ENCODE measurements at places on chromosomes 2 and 18.

DNA sequence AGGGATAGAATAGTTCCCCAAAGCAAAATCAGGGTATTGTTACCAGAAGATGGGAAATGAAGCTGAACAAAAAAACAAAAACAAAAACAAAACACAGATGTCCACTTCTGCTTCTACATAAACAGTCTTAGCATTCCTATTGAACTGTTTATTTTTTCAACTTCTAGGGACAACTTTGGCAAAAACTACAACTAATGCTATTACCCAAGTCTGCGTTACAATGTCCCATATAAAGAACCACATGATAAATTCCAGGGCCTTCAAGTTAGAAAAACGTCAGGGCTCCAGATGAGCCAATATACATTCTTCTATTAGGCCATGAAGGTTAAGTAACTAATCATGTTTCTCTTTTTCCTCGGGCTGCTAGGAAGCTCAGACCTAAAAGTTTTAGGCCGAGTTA lies 16.9 kb downstream of the PID1 start:
- DNase-seq: no peak

DNA sequence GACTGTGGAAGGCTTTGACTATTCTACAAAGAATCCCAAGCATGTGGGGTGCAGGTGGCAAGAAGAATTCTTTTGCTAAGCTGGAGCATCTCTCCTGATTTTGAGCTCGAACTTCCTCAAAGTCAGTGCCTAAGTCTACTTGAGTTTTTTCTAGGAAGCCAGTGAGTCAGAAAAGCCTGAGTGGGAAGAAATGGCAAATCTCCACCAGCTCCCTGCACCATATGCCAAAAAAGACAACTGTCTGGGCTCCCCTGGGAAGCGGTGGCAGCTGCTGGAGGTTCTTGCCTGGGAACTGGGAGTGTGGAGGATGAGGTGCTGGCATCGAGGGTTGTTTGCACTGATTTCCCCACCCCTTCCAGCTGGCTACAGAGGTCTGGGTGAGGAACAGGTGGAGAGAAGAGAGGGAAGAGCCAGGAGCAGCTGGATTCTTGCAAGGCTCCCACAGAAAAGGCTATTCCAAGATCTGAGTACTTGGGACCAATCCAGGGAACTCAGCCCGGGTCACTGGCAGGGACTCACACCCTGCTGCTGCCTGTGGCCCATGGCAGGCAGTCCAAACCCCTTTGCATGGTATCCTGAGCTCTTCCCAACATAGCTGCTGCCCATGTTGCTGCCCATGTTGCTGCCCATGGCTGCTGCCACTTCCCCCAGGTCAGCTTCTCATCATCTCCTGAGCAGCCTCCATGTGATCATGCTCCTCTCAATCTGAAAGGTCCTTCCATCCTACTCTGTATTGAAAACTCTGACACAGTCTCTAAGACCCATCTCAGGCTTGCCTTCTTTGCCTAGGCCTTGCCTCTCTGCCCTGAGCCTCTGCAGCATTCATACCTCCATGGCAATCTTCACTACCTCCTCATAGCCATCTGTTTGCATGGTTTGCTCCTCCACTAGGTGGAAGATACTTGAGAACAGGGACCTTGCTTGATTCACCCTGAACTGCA lies 128.3 kb upstream of the SPATS2L start:
- no peak for DNase-seq

GRCh38 chr2:235598026-235598425 lies 104.2 kb downstream of the AGAP1 start:
- no peak for DNase-seq

DNA sequence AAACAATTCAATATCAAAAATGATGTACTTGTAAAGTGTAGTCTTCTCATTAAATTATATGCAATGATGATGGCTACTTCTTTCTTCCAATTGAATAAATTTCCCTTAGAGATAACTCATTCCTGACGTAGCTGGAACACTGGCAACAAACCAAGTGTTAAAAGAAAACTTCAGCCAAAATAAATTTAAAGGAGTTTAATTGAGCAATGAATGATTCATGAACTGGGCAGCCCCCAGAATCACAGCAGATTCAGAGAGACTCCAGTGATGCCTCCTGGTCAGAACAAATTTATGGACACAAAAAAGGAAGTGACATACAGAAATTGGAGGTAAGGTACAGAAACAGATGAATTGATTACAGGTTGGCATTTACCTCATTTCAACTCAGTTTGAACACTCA lies 276.5 kb downstream of the DSC3 start:
- no peak for DNase-seq

DNA sequence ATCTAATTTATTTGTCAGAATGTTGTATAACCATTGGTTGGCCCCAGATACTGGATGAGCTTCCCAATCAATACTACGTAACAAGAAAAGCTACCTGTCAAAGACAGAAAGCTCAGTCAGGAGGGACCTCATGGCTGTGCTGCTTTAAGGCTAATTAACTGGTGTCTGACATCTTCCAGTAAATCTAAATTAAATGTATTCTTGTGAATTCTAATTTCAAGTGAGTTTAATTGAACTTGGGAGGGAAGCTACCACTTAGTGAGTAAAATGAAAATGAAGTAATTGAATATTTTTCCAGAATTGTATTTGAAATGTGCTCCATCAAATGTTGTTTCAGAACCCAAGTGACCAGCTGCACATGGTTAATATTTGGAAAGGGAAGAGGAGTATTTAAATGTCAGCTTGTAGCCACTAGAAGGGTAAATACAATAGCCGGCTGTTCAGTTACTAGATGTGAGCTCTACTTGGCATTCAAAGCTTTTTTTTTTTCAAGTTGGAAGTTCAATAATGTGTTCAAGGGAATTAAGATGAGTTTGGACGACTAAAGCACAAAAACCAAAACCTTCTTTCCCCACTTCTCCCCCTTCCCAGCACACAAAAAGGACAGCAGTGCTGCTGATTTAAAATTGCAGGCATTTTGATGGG lies 62.0 kb downstream of the GPR39 start:
- no peak for DNase-seq

DNA sequence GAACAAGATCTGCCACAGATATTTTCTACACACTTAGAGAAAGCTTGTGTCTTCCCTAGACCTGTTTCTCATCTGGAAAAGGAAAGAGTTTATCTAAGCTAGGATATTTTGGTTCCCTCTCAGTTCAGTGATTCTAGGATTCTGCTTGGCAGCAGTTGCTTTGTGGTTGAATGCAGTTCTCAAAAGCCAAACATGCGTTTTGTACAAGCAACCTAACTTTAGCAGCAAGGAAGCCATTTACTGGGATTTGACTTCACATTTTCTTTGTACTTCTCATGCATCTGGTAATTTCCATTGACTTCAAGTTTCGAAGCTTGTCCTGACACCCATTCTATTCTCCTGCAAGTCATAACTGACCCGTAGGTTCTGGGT lies 33.3 kb downstream of the VSNL1 start:
- DNase-seq: no peak

GRCh38 chr2:96684883-96685576 lies 42.5 kb downstream of the FER1L5 start:
- no peak for DNase-seq

GRCh38 chr2:3827673-3828575 lies 124.5 kb downstream of the DCDC2C start:
- DNase-seq: no peak

DNA sequence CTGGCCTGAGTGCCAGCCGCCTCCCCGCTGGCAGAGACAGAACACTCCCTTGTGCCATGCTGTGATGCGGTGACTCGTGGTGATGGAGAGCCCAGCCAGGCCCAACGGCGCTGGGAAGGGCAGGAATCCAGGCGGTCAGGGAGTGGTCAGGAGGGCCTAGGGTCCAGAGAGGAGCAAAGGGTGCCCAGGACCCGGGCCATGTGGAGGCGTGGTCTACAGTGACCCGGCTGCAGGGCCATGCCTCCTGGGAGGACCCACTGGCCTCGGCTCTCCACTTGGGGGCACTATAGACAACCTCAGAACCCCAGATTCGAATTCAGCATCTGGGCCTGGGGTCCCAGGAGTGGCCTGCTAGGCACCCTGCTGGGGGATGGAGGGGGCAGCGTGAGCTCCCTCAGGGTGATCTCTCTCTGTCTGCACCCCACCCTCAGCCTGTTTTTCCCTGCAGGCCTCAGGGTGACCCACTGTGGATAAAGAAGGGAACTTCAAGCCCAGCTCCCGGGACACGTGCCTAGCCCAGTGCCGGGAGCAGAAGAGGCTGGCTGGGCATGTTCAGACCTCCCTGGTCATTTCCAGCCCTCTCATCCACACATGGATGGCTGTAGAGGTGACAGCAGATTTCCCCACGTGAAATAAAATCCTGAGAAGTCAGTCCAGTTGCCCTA lies 13.0 kb downstream of the AMER3 start:
- DNase-seq: no peak

- DNase-seq: no peak
Measured at GRCh38 chr2:201833781-201834180, 27.4 kb downstream of the CDK15 start.

DNA sequence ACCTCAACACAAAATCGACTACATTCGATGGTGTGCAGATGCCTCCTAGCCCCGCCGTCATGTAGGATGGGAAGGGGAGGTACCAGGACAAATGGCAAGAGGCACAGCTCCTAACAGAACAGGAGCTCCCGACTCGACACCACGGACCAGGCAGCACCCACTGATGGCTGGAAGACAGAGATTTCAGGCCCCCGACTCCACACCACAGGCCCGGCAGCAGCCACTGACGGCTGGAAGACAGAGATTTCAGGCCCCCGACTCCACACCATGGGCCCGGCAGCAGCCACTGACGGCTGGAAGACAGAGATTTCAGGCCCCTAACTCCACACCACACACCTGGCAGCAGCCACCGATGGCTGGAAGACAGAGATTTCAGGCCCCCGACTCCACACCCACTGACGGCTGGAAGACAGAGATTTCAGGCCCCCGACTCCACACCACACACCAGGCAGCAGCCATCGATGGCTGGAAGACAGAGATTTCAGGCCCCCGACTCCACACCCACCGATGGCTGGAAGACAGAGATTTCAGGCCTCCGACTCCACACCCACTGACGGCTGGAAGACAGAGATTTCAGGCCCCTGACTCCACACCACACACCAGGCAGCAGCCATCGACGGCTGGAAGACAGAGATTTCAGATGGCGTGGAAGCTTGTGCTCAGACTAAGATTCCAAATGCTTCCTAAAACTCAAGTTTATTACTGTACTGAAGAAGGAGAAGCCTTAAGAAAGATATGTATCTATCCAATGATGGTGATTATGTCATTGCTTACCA lies 135.5 kb downstream of the EIPR1 start:
- no peak for DNase-seq

DNA sequence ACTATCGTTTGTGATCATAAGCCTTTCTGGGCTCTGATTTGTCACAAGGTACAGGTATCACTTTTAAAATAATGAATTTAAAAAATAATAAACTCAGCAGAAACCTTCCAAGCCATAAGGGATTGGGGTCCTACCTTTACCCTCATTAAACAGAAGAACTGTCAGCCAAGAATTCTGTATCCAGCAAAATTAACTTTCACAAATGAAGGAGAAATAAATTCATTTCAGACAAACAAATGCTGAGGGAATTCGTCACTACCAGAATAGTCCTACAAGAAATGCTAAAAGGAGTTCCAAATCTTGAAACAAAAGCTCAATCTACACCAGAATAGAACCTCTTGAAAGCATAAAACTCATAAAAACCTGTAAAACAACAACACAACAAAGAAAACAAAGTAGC lies 25.7 kb downstream of the L3MBTL4 start:
- DNase-seq: no peak

GRCh38 chr2:186984481-186984880 lies 135.5 kb upstream of the ZSWIM2 start:
- no peak for DNase-seq

DNA sequence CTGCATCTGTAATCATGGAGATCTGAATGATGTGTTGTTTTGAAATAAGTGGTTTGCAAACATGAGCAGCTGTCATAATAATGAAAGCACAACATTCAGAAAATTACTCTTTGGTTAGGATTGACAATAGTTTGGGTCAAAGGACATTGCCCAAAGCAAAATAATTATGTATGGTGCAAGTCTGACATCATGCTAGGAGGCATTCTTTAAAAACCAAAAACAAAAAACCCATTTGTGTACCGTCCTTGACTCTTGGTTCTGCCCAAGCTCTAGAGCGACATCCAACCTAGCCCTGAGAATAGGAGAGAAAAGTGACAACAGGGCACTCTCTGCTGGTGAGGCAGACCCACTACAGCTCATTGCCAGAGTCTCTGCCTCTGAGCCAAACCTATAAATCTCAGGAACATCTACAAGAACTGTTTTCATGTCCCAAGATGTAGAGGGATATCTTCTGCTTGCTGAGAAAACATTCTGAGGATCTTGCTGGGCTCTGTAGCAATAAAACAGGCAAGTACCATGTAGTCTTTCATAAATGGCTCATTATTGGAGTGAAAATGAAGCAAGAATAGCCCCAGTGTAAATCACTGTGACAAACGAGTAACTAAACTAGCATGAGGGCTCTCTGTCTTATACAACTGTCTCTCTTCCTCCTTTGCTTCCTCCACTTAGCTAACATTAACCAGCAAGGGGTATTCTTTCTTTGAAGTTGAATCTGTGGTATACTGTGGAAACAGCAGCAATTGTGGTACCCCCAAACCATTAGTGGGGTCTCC lies 266.8 kb upstream of the CXCR4 start:
- DNase-seq: no peak

DNA sequence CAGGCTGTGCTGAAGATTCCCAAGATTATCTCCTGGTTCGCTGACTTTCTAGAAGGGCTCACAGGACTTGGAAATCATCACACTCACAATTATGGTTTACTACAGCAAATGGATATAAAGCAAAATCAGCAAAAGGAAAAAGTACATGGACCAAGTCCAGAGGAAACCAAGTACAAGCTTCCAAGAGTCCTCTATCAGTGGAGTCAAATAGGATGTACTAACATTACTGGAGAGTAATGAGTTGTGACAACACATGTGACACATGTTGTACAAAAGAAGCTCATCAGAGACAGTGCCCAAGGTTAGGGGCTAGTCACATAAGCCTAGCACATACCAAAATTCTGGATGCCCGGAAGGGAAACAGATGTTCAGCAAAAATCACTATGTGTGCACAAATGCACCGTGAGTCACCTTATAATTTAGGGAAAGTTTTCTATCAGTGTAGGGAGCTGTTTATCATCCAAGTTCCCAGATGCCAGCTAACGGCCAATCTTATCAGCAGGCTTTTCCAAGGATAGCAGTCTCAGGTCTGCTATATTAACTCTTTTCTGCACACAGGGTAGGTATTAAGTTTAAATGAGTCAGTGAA lies 9.5 kb downstream of the TMEM237 start:
- DNase-seq: no peak

GRCh38 chr18:3008541-3008940 lies 4.4 kb downstream of the LPIN2 start:
- no peak for DNase-seq

DNA sequence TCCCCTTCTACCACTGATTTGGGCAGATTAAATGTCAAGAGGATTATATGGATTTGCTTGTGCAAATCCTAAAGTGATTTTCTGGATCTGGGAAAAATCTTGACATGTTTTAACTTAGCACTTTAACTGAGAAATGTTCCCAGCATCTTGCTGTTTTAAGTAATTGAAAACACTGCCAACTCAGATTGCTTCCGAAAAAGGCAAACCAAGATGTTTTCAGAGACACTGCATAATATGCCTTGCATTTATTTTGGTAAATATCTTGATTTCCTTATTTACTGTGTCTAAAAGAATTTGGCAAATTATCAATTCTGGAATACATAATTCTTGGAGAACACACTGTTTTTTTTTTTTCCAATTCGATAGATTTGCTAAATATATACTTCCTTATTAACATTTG lies 385.0 kb upstream of the FAM98A start:
- no peak for DNase-seq

Measured in activated CD4-positive, CD25-positive, alpha-beta regulatory T cell treated with anti-CD3 and anti-CD28 coated beads, Interleukin-2, amount 50 U/mL, for 72 hours (primary cell).